NCI-H2171 (cell line): ENCODE measurements at places on chromosomes 5 and 9.

DNA sequence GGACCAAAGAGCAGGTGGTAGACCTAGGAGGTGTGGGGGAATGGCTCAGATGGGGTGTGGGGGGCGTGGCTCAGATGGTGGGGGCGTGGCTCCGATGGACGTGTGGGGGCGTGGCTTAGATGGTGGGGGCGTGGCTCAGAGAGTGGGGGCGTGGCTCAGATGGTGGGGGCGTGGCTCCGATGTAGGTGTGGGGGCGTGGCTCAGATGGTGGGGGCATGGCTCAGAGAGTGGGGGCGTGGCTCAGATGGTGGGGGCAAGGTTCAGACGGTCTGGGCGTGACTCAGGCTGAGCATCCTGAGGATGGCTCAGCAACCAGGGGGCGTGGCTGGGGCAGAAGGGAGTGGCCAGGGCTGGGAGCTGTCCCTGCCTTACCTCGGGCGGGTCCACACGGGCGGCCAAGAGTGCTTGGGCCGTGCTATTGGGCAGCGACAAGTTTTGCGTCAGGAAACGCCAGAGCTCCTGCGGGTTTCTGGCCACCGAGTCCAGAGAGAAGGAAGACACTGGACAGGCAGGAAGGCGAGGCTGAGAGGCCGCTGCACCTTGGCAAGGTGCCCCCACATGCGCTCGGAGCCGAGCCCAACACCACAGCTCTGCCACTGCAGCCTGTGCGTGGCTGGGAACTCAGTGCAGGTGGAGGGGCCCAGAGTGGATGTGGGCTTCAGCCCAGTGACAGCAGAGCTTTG, 5.9 kb downstream of the ABCA2 start:
- no peak for DNase-seq

DNA sequence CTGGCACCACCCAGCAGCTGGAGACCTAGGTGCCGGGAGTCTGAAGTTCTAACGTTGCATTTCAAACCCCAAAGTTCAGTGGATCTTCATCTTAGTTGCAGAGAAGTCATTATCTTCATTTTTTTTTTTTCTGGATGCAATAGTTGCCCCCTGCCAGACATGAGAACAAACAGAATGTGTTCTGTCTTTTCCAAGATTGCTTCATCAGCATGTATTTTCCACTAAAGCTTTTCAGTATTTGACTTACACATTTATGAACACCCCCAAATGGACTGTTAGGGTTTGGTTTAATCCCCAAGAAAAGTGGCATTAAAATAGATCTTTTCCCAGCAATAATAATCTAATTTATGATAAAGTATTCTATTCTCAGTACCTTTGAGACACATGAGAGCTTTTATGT, 135.2 kb upstream of the OSMR start:
- DNase-seq = no peak

DNA sequence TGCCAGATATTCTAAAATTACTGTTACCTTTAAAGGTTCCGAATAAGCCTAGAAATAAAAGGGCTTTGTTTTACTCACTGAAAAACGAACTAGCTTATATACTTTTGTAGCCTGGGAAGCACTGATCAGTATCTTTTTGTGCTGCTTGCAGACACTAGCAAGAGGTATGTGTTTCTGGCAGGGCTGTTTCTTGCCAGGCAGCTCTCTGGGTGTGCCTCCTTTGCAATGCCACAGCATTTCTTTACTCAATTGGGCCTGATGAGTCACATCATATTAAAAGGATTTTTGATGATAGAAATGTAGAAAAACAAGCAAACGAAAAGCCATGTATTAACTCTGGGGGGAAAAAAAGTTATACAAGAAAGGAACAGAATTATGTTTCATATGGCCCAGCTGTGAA, 35.6 kb downstream of the CD180 start:
- DNase-seq = no peak

DNA sequence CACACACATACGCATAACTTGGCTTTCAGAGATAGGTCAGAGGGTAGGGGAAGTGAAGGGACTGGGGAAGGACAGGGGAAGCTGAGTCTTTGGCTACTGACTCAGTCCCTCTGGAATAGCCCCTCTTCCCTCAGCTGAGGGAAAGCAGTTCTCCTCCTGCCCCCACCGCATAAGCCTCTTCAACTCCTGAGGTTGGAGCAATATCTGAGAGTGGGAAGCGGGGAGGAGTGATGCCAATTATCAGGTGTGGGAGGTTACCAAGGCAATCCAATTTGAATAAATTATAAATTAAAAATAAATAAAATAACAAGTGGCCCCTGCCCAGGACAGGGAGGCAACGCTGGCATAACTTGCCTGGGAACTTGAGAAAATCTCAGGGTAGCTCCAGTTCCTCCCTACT, 1.7 kb upstream of the STOML2 start:
- no peak for DNase-seq

DNA sequence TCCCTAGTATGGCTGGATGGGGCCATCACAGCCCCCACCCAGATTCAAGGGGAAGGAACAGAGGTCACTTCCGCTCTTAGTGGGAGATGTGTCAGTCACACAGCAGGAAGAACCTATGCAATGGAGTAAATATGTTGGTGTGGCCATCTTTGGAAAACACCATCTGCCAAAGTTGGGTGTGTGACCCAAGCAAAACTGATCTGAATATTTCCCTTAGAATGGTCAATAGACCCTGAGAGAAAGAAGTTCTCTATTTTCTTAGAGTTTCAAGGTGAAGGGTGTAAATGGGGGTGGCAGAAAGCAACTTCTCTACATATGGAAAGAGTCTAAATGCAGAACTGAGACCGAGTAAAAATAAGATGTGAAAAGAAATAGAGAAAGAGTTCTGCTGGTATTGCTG, 212.7 kb downstream of the ESM1 start:
- no peak for DNase-seq

DNA sequence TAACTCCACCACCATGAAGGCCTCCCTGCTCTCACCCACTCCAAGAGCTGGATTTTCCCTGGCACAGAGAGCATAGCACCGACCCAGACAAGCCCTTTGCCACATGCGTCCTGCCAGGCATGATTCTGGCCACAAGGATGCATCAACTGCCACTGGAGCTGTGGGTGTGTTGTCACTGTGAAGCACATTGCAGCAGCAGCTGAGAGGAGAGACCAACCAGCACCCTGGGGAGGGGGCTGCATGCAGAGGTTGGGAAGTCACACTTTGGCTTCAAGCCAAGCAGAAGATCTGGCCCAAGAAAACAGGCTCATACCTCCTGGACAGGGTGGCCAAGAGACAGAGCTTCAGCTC, 22.6 kb upstream of the PTGES start:
- DNase-seq = no peak

GRCh38 chr9:130294664-130295063, 29.1 kb downstream of the HMCN2 start:
- DNase-seq = no peak

DNA sequence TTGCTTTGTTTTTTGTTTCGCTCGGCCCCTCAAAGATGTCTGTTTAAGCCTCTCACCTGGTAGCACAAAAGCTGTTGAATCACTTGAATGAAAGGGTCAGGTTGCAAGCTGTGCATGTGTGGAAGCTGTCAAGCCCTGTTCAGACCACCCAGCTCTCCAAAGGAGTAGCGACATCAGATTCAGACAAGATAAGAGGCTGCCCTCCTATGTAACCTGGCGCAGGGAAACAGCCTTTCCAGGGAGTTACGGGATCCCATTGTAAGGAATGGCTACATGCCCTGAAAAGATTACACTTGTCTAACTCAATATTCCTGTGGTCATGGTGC, 2.9 kb downstream of the FREM1 start:
- DNase-seq = no peak

- no peak for DNase-seq
These were observed 14.6 kb downstream of the UBE2D2 start for GRCh38 chr5:139575751-139576150.

DNA sequence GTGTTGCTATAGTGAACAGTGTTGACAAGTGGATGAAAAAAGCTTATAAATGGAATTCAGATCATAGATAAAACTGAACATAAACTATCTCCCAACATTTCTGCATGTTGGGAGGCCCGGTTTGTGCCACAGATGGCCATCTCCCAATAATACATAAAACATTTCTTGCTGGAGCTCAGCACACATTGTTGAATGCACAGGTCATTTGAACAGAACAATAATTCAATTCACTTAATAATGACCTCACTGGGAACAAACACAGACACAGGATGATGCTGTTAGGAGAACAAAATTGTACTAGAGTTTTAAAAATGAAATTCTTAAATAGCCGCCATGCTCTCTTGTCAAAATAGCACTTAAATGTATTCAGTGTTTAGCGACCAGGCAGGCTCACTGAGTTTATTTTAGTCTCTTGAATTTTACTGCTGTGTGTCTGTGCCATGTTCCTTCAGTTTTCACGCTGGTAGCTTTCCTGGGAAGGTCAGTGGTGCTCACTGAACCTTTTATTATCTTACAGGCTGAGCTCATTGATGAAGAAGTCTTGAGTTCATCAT, 85.0 kb upstream of the SSBP2 start:
- DNase-seq = no peak

DNA sequence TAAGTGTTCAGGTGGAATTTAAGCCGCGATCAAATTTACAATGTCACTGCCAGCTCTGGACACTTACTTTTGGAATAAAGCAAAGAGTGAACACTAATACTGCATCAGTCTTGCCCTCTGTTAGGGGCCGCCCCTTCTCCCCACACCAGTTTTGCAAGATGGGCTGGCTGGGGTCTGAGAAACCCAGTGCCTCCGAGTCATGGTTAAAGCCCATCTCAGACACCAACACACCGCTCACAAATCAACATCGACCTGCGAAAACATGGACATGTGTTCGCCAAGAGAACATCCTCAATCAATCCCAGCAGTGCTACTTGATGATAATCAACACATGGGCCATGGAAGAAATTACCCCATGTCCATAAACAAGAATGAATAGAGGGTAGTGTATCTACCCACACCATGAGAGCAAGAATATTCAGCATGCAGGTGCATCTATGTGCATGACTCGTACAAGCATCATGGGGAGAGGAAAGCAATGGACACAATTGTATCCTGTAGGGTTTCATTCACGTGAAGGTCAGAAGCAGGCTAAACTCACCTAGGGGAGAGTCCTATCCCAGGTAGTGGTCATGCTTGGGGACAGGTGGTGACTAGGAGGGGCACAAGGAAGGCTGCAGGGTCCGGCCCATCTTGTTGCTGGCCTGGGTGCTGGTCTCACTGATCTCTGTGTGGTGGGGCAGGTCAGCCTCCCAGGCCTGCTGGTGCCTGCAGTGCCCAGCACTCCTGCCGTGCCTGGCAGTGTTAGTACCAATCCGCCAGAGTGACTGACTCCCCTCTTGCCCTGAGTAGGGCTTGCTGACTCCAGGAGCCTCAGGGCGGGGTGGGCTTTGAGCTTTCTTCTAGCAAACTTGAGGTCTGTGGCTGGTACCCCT, 5.0 kb downstream of the S1PR3 start:
- DNase-seq = no peak

- DNase-seq = no peak
These were observed 220.6 kb upstream of the SLC30A5 start for GRCh38 chr5:68873198-68873597.

GRCh38 chr9:21764846-21765245, 37.6 kb upstream of the MTAP start:
- DNase-seq = no peak

- no peak for DNase-seq
These were observed 212.8 kb downstream of the EBF1 start for GRCh38 chr5:158886957-158887356.

GRCh38 chr5:53262348-53262970, 152.9 kb upstream of the MOCS2 start:
- DNase-seq = no peak

DNA sequence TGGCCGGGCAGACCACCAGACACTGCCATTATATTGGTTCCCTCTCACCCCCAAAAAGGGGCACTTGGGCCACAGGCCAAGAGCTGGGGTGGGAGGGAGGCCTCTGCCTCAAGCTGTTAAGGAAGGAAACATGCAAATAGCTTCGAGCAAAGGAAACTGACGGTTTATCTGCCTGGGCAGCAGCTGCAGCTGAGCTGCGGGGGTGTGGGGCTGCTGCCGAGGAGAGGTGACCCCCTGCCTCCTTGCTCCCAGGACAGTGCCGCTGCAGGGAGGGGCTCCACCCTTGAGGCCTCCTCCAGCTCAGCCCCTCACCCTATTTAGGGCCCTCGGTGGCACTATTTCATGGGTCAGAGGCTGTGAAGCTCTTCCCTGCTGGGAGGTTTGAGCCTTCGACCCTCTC, 789 bp downstream of the DOK3 start:
- DNase-seq = no peak

DNA sequence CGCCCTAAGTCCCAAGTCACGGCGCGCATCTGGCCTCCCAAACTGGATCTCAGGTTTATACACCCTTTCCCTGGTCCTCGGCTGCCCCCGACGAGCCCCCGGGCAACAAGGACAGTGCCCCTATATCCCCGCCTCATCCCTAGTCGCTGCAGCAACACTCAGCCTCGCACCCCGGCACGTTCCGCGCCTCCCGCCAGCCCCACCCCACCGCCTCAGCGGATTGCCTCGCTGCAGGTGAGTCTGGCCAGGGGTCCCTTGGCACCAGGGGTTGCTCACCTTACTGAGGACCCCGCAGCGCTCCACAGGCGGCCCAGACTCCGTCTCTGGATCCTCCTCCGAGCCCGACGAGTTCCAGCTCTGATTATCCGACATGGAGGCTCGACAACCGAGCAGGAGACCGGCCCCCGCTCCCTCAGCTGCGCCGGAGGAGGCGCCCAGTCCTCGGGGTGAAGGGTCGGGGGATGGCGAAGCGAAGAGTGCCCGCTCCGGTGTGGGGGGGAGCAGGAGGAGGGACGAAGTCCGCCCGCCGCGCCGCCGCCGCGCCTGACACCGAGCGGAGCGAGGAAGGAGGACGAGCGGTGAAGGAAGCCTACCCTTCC, 494 bp downstream of the CERT1 start:
- no peak for DNase-seq

GRCh38 chr5:73121119-73121463, 716 bp downstream of the TMEM171 start:
- no peak for DNase-seq

GRCh38 chr9:38164659-38165221, 95.7 kb upstream of the SHB start:
- no peak for DNase-seq

- no peak for DNase-seq
These were observed 81.3 kb downstream of the RAPGEF1 start for GRCh38 chr9:131658377-131659129.

DNA sequence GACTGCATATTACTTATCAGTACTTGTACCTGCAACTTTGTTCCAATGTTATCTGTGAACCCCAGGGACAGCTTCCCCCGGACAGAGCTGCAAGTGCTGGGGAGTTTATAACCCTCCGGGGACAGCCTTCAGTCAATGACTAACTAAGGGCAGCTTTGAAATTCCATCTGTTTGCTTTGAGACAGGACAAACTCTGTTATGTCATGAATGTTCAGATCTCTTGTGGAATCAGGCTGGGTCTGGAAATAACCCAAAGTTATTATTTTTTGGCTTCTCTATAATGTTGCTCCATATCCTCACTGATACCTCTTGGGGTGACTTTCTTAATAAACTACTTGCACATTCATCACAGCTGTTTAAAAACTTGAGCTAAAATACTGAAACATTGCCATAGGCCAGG, 617.5 kb upstream of the TLE4 start:
- DNase-seq = no peak

DNA sequence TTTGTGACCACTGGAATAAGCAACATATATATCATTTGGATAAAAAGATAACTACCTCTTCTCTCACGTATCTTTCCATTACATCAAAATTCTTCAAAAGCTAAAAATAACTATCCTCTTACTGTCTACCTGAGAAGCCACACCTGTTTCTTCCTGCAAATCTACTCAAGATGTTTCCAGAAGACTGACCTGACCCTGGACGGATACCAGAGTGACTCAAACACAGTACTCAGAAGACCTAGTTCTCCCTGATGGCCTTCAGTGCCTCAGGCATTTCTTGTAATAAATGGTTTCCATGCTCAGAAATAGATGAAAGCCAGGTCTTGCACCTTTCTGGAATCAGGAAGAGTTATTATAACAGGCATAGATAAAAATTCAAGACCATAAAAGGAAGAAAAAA, 245.9 kb upstream of the PIK3R1 start:
- DNase-seq = no peak
